Fibroblast of lung (primary cell): ENCODE measurements at places on chromosomes 3 and 15. TPM values are rescaled to one million over a fixed set of nuclear protein-coding genes. Genes with fewer than 3 reads are reported as not detected.
A peak's percentile ranks its signal among the peaks of the same experiment; 100 is the strongest.

GRCh38 chr3:12948371-12948770 lies 107.0 kb upstream of the RPL32 start:
- no peak overlapping the region for H3K27ac ChIP-seq
- H3K4me1 ChIP-seq = peaks cover 9% of the 10 kb centered on the region
- DNase-seq = peak; percentile 75
- no peaks in the 10 kb centered on the region for H3K36me3 ChIP-seq
- H3K4me3 ChIP-seq = no peak overlapping the region

DNA sequence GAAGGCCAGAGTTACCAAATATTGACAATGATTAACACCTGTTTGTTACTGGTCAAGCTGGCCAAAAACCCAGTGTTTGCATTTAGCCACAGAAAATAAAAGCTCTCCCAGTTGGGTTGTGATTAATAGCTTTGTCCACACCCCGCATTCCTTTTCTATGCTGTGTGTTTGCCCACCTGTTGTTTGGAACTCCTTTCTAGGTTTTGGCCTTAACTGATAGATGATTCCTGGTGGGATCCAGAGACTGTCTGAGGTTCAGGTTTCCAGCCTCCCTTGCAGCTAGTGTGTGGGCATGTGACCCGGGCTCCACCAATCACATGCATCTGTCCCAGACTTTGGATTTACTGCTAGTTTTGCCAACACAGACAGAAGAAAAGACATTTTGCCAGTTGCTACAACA lies 83.8 kb downstream of the PTPRG start:
- H3K27me3 ChIP-seq = no peaks in the 10 kb centered on the region
- H3K4me3 ChIP-seq = no peak overlapping the region
- no peak overlapping the region for H3K27ac ChIP-seq
- peaks cover 6% of the 10 kb centered on the region for H3K4me1 ChIP-seq
- H3K36me3 ChIP-seq = no peaks in the 10 kb centered on the region

- no peaks in the 10 kb centered on the region for H3K27me3 ChIP-seq
- no peak for DNase-seq
- H3K4me3 ChIP-seq = no peak overlapping the region
- peaks cover 13% of the 10 kb centered on the region for H3K4me1 ChIP-seq
- H3K27ac ChIP-seq = no peak overlapping the region
Measured at GRCh38 chr3:8623741-8624140, 20.9 kb downstream of the SSUH2 start.

GRCh38 chr3:178546079-178546478 lies 9.8 kb downstream of the KCNMB2 start:
- no peaks in the 10 kb centered on the region for H3K36me3 ChIP-seq
- no peak overlapping the region for H3K4me3 ChIP-seq
- no peak overlapping the region for H3K27ac ChIP-seq

- H3K36me3 ChIP-seq = peaks cover 14% of the 10 kb centered on the region
- H3K27me3 ChIP-seq = no peaks in the 10 kb centered on the region
- no peak for DNase-seq
- H3K4me1 ChIP-seq = peaks cover 3% of the 10 kb centered on the region
Measured at GRCh38 chr15:59152694-59153450, 47.9 kb downstream of the CCNB2 start.

GRCh38 chr15:61091289-61091616 lies 137.8 kb downstream of the RORA start:
- H3K27me3 ChIP-seq = no peaks in the 10 kb centered on the region
- H3K4me3 ChIP-seq = no peak overlapping the region
- H3K27ac ChIP-seq = no peak overlapping the region
- no peak for DNase-seq

DNA sequence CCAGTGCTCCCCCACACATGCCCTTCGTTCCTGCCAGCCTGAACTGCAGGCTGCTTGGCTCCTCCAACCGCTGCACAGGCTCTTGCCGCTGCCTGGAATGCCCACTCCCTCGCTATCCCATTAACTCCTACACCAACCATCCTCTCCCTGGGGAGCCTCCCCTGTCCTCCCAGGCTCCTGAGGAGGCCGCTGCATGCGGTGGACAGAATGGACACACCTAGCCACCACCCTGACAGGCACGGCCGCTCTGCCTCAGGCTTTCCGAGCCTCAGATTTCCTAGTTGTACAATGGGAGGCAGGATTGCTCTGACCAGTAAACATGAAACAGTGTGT lies 2.3 kb downstream of the PLXNB1 start:
- H3K27me3 ChIP-seq = no peaks in the 10 kb centered on the region
- no peak for DNase-seq
- peaks cover 4% of the 10 kb centered on the region for H3K36me3 ChIP-seq
- H3K4me1 ChIP-seq = peaks cover 16% of the 10 kb centered on the region

DNA sequence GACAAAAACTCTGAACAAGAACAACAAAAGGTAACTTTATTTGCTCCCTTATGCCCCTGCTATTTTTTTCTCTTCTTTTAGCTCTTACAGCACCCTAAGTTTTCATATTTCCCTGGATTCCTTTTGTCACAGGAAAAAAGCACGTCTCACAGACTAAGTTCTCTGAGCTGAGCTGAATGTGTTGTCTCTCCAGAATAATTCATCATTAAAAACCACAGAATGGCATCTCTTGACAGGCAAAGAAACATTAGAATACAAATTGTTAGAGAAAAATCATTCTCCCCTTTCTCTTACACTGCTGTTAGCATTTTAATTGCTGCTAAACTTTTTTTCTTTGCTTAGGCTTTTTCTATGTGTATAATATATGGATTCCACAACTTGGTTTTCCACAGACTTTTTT lies 48.7 kb upstream of the SECISBP2L start:
- H3K27ac ChIP-seq = no peak overlapping the region
- H3K4me3 ChIP-seq = no peak overlapping the region
- no peak for DNase-seq
- H3K4me1 ChIP-seq = no peaks in the 10 kb centered on the region
- H3K27me3 ChIP-seq = no peaks in the 10 kb centered on the region

DNA sequence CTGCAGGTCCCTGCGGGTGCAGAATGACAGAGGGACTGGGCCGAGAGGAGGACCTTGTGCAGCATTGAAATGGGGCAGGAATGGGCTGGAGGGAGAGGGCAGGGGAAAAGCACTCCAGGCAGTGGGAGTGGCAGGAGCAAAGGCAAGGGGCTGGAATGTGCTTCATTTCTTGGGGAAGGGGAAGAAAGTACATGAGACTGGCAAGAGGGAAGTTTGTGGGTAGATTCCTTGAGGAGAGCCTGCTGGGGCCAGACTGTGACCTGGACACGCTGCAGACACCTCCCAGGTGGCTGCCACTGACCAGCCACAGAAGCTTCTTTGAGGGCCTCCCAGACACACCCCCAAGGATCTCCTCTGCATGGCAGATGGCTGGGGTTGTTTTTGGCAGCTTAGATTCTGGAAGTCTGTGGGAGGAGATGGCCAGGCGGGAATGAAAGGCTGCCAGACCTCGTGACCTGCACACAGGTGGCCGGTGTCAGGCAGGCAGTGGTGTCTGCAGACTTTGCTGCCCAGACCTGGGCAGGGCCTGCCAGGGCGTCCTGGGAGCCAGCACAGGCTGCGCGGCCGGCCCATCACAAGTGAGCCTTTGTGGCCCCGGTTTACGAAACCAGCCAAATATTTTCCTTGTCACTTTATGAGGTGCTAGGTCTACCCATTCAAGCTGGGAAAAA lies 53.1 kb downstream of the SPSB4 start:
- peaks cover 5% of the 10 kb centered on the region for H3K27me3 ChIP-seq
- DNase-seq = peak; percentile 3
- H3K36me3 ChIP-seq = no peaks in the 10 kb centered on the region
- H3K27ac ChIP-seq = no peak overlapping the region

DNA sequence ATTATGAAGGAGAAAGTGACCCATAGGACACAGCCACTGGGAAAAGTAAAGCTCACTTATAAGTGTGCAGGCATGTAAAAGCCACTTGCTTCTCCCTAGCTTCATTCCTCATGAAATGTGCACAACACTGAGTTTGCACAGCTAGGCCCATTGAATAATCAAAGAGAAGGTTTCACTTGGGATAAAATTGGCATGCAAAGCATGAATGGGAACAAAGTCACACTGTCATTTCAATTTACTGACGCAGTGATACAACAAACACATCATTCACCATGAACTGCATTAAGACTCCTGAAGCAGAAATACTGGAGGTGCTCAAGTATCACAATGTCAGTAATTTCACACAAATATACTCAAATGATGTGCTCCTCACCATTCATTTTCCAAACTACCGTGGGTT lies 61.1 kb downstream of the KCNMB2 start:
- H3K4me1 ChIP-seq = no peaks in the 10 kb centered on the region
- H3K27ac ChIP-seq = no peak overlapping the region

DNA sequence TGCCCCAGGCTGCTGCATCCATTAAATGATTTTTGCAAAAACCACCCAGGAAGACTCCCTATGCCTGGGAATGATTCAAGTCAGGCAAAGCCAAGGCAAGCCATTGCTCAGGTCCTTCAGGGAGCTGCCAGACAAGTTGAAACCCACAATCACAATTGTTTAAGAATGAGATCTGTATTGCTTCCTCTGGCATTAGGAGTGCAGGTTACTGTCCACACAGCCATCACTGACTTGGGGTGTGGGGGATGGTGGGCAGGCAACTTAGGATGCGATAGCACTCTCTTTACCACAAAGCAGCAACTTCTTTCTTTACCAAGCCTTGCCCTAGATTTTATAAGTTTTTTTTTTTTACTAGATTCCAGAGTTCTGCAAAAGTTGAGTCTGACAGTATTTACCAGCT lies 15.0 kb upstream of the IL20RB start:
- H3K36me3 ChIP-seq = no peaks in the 10 kb centered on the region
- H3K4me3 ChIP-seq = no peak overlapping the region
- peaks cover 5% of the 10 kb centered on the region for H3K4me1 ChIP-seq
- DNase-seq = no peak

DNA sequence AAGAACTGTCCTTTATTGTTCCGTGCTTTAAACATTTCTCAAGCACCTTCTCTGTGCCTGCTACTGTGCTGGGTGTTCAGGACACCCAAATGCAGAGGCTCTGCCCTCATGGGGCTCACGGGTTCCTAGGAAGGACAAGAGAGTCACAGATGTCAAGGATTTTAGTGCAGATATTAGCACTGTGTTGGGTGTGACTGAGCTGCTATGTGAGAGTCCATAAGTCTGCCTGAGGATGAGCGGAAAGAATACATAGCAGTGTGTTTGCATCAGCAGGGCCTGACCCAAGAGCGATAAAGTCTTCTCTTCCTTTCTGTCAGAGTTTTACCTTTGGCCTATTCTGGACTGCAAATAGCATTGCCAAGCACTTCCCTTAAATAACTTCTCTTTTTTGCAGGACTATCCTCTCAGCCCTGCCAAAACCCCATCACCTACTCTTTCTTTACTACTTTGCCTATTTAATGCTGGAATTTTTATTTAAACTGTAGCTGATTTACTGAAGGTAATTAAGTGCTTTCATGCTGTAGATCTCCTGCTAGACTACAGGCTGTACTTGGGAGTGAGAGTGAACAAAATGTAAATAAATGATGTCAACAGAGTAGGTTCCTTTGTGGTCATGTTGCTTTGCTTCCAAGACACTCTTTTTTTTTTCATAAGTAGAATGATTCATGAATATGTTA lies 459.4 kb upstream of the TPRG1 start:
- peak; percentile 93 for DNase-seq
- H3K36me3 ChIP-seq = no peaks in the 10 kb centered on the region
- H3K4me1 ChIP-seq = peaks cover 12% of the 10 kb centered on the region
- no peak overlapping the region for H3K4me3 ChIP-seq

- H3K36me3 ChIP-seq = no peaks in the 10 kb centered on the region
- H3K27ac ChIP-seq = no peak overlapping the region
- no peaks in the 10 kb centered on the region for H3K4me1 ChIP-seq
- H3K27me3 ChIP-seq = no peaks in the 10 kb centered on the region
- H3K4me3 ChIP-seq = no peak overlapping the region
Measured at GRCh38 chr15:22831473-22831872, 7.0 kb upstream of the NIPA2 start.

DNA sequence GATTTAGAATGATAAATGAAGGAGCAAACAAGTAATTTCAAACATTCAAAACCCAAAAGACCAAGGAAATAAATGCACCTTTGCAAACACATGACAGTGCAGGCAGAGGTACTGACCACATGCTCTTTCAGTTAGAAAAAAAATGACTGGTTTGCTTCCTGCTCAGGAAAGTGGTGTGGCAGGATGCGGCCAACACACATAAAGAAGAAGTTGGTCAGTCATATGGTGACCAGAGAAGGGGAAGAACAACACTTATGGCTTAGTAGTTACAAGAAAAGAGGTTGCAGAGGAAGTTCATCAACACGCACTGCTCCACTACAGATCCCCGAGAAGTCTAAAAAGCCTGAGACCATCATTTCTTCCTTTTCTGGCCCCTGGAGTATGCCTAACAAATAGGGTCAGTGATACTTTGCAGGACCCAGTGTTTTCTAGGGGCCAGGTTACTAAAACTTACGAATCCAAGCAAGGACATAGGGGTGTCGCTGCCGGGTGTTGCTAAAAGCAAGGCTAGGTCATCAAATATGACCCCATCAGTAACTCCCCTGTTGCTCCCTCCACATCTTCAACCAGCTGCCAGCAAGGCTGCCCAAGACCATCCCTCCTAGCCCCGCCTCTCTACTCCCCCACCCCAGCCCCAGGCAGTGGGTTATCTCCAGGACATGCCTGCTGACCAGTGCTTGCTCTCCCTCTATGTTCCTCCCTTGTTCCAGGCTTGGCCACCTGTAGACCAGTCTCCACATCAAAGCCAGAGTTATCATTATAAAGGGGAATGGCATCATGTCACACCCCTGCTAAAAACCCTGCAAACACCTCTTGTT lies 11.2 kb downstream of the ATP8B4 start:
- no peaks in the 10 kb centered on the region for H3K36me3 ChIP-seq
- H3K27ac ChIP-seq = no peak overlapping the region
- no peaks in the 10 kb centered on the region for H3K4me1 ChIP-seq
- H3K4me3 ChIP-seq = no peak overlapping the region

GRCh38 chr3:34360713-34361112 lies 562.3 kb downstream of the PDCD6IP start:
- H3K27me3 ChIP-seq = no peaks in the 10 kb centered on the region
- no peak overlapping the region for H3K4me3 ChIP-seq
- H3K27ac ChIP-seq = no peak overlapping the region
- H3K4me1 ChIP-seq = no peaks in the 10 kb centered on the region

DNA sequence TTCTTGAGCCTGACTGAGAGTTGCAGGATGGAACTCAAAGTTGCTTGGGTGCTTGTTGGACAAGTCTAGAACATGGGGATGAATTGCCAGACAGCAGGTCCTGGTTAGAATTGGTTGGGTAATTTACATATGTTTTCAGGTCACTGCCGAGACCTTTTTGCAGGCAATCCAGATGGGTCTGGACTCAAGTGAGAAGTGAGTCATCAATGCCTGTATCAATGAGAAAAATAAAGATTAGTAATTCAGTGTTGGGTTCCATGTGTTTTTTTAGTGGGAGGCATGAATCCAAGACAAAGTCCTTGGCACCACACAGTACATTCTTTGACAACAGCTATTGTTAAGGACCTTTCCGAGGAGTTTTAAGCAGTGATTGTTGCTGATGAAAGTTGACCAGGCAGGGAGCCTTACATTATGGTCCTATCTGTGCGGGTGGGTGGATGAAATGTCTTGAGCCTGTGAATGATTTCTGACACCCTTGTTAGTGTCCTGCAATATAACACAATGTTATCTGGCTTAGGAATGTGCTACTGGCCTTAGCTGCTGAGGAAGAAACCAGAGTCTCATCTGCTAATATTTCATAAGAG lies 77.7 kb downstream of the CRYGS start:
- no peaks in the 10 kb centered on the region for H3K4me1 ChIP-seq
- no peak overlapping the region for H3K27ac ChIP-seq
- peak; percentile 70 for DNase-seq
- H3K4me3 ChIP-seq = no peak overlapping the region
- H3K27me3 ChIP-seq = peaks cover 4% of the 10 kb centered on the region

The P2RY13 gene
- under 0.01 TPM in 1 of 2 replicates, not detected in the other for total RNA-seq

The ACP3 gene
- total RNA-seq = 0.77 and 3.5 TPM in 2 replicates

The GOLGA8T gene
- 0.17 and 0.26 TPM in 2 replicates for total RNA-seq

The FGD5 gene
- total RNA-seq = 0.50 and 1.0 TPM in 2 replicates

The TAGLN3 gene
- 0.33 and 0.51 TPM in 2 replicates for total RNA-seq

The UTS2B gene
- 0.51 and 0.99 TPM in 2 replicates for total RNA-seq

The TGM5 gene
- under 0.01 TPM in 1 of 2 replicates, not detected in the other for total RNA-seq
